ENCODE measurements at places on chromosomes 16 and 17.

DNA sequence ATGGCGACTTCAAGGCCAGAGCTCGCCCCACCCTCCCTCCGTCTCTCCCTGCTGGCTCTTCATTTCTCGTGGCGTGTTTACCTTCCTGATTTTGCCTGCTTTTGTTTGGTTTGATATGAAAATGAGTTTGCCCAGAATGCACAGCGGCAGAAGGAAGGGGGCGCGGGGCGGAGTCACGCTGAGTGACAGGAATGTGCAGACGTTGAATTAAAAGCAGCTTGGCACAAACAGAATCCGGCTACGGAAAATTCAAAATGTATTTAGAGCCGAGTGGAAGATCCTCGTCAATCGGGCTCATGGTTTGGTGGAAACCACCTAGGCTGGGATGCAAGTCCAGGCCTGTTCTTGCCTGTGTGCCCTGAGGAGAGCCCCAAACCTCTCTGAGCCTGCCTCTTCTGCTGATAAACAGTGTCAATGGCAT, 102.7 kb downstream of the SDK2 start:
- DNase-seq: no peak

DNA sequence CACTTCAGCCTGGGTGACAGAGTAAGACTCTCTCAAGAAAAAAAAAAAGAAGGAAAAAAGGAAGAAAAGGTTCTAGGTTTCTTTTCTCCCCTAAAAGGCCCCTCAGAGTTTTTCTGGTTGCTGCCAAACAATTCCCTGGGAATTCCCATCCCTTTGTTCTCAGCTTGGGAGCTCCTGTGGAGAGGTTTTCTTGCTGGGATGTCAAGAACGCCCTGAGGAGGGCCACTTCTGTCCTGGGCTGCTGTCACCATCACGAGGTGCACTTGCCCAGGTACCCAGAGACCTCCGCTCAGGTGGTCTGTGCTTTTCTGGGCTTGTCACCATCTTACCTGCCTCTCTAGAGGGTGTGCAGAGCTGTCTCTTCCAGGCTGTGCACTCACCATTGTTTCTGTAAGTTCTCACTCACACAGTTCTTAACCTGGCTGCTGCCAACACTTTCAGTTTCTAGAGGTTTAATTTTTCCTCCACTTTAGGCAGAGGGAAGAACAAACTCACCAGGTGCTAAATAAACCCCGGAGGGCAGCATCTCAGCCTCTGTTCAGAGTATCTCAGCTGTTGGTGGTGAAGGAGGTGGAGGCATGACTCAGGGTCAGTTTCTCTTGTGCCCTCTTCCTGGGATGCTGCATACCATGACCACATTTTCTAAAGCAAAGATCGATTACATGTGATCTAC, 2.4 kb upstream of the COX6A2 start:
- no peak for DNase-seq

- no peak for DNase-seq
Measured at GRCh38 chr17:312476-313148, 40.0 kb downstream of the RPH3AL start.

DNA sequence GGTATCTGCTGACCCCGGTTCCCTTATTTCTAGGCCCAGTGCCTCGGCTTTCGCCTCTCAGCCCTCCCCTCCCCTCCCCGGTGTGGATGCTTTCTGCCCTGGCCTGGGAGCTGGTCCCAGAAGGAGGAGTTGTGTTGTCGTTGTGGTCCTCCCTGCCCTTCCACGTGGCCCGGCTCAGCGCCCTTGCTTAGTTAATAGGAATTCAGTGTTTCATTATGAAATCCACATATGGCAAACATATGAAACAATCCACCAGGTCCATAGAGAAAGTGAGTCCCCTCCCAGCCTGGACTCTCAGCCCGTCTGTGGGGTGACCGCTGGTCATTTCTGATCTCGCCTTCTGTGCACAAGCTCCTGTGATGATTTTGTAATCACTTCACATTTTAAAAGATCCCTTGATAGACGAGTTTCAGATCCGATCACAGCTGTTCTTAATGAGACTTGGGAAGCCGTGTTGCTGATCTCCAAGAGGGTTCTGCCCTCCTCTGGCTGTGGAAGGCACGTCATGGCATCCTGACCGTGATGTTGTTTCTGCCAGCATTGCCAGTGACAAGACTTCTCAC, 112.1 kb downstream of the BANP start:
- no peak for DNase-seq

GRCh38 chr17:921161-921560, 58.4 kb downstream of the NXN start:
- DNase-seq: no peak

DNA sequence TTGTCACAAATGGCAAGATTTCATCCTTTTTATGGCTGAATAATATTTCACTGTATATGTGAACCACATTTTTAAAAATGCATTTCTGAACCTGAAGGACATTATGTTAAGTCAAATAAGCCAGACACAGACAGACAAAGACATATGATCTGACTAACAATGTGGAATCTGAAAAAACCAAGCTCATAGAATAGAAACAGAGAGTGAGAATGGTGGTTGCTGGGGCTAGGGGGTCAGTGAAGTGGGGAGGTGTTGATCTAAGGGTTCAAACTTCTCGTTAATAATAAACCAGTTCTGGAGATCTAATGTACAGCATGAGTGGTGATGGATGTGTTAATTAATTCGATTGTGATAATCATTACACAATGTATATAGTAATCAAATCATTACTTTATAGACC, 475.1 kb downstream of the WWOX start:
- no peak for DNase-seq

All from NCI-H2107 (cell line).